IPS DF 6.9 (cell line): ENCODE measurements at places on chromosomes 6 and 20.

DNA sequence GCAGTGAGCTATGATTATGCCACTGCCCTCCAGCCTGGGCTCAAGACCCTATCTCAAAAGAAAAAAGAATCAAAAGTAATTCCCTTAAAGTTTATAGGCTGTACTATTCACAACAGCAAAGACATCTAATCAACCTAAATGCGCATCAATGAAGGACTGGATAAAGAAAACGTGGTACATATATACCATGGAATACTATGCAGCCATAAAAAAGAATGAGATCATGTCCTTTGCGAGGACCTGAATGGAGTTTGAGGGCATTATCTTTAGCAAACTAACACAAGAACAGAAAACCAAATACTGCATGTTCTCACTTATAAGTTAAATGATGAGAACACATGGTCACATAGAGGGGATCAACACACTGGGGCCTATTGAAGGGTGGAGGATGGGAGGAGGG, 16.7 kb downstream of the ZNFX1 start:
- no peak for DNase-seq

DNA sequence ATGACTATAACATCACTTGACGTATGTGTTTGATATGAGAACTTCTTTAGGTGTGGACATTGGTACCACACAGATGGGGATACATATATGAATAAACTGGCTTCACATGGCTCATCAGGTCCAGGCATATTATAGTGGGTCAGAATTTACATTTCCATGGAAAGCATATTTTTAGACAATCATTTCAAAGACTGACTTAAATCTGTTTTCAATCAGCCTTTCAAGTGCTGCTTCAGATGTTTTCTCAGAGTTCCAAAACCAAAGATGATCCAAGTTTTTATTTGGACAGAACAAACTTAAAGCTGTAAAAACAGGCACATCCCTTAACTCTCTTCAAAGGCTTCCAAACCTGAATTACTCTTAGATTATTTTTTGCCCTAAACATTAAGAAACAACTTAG, 88.1 kb downstream of the PRSS35 start:
- no peak for DNase-seq

GRCh38 chr6:30554962-30555815, 1.1 kb downstream of the GNL1 start:
- no peak for DNase-seq

DNA sequence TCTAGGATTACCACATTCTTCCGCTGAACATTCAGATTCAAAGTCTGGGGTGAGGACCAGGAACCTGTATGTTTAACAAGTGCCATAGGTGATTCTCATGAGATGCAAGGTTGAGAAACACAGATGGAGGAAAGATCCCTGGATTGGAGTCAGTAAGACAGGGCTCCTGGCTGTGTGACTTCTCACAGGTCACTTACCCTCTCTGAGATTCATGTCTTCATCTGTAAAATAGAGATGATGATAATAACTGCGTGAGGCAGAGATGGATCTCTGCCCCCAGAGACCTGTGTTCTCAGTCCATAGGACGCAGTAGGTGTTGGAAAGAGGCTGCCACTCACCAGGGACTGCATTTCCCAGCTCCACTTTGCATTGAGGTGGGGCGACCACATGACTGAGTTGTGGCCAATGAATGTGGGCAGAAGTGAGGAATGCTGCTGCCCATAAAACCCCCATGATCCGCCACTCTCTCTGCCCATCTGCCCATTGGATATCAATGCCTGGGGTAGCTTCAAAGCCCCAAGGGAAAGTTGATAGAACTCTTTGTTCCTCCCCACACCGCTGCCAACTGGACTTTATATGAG, 13.6 kb upstream of the GDAP1L1 start:
- DNase-seq: no peak

GRCh38 chr6:145323646-145324045, 411.7 kb downstream of the EPM2A start:
- DNase-seq: no peak

DNA sequence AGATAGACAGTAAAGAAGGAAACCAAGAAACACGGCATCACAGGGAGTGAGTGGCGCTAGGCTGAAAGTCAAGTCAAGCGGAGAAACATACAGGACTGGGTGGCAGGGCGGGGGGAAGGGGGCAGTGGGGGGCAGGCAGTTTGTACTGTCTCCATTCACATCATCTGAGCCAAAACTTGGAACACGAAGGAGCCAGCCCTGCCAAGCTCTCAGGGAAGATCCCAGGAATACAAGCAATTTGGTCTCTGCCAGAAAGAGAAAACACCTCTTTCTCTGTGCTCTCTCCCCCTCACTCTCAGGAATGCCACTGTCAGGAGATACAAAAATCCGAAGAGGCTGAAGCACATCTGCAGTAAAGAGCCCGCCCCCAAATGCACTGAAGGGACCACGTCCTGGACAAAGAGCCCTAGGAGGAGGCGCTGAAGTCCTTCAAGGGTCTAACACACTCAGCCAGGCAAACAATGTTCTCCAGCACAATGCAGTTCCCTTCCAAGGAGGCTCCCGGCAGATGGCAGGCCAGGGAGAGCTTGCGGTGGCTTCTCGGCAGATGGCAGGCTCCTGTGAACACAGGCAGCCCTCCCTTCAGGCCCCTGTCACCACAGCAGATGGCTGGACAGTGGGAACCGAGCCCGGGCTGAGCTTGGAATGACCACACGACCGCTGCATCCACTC, 90.0 kb downstream of the ATP9A start:
- DNase-seq: no peak

DNA sequence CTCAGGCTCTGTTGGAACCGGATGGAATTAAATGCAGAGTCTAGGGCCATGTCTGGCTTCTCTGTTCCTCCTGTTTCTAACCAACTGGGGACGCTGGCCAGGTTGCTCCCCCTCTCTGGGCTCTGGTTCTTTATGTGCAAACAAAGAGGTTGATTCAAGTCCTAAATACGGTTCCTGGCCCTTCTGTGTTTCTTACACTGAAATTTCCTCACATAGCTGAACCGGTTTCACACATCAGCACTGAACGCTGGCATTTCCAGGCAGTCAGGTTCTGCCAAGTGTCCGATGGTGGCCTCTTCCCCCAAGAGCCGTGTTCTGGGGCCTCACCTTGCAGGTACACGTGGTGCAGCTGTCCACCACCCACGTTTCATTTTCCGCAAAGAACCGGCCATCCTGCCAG, 13.5 kb downstream of the THBS2 start:
- DNase-seq: no peak

- no peak for DNase-seq
These were observed 46.8 kb downstream of the KCNB1 start for GRCh38 chr20:49435639-49436038.

GRCh38 chr6:145036236-145036635, 699.1 kb downstream of the EPM2A start:
- DNase-seq: no peak

DNA sequence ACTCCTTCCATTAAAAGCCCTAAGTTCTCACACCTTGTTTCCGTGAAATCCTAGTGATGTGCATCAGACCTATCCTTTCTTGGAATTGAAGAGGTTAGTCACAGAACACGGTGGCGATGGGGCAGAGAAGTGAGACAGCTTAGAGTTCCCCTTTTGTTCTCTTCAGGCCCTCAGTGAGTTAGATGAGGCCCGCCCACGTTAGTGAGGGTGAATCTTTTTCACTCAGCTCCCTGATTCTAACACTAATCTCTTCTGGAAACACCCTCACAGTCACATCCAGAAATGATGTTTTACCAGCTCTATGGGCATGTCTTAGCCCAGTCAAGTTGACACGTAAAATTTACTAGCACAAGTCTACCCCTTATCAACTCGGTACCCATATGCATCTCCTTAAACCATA, 172.7 kb upstream of the NOX3 start:
- DNase-seq: no peak

GRCh38 chr20:44714701-44715498, at the start of gene CCN5:
Gene CCN5, plus strand, starts transcription at chr20:44715369. Its CDS starts 22 bp downstream, at chr20:44715391.
- no peak for DNase-seq

DNA sequence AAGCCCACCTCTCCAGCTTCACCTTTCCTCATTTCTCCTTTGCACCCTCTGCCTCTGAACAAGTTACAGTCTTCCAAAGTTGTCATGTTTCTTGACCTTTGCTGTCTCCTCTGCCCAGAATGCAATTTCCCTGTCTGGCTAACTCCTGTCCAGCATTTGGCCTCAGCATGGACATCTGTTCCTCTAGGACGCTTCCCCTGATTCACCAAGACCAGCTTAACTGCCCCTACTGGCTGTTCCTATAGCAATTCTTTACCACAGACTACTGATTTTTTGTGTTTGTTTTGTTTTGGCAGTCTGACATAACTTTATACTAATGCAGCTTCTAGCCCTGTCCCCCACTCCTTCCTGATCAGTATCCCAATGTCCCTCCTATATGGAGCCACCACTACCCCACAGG, 13.4 kb downstream of the GNL1 start:
- DNase-seq: no peak

- DNase-seq: no peak
These were observed 25.8 kb upstream of the SEC63 start for GRCh38 chr6:107983811-107984210.

GRCh38 chr6:36514554-36515456, 32.5 kb downstream of the STK38 start:
- no peak for DNase-seq

DNA sequence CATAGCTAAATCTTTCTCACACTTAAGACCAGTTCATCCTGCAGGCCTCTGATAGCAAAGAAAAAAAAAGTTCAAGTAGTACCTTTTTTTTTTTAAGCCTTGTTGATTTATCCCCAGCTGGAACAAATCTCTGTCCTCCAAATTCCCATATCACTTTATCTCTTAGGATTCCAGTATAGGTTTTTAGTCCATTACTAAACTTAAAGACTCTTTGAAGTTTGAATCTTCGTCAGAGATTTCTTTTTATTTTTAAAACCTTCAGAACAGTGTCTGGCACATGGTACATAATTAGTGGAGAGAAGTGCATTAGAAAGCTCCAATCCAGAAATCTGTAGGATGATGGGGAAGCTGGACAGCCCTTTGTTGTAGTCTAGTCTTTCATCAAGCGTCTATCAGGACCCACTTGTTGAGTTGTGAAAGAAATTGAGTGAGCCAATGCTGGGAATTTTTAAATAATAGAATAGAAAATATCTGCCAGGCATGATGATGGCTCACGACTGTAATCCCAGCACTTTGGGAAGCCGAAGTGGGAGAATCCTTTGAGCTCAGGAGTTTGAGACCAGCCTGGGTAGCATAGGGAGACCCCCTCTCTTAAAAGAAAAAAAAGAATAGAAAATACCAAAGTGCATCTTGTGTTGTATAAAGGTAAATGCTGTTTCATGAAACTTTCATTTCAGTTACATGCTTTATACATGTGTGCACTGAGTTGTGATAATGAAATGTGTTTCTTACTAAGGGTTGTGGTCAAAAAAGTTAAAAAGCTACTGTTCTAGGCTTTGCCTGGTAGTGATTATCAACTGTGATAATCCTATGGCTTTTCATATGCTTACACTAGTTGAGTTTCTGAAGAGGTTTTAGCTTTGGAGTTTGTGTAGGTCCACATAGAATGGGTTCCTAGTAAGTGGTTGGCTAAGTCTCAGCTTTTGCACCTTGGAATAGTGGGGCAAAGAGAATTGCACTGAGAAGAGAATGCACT, 3.2 kb downstream of the NFYA start:
- no peak for DNase-seq
